ENCODE measurements at places on chromosomes 3 and 15.
A peak's percentile ranks its signal among the peaks of the same experiment; 100 is the strongest.

GRCh38 chr15:52227456-52227855 is 36.3 kb upstream of the GNB5 start:
- peak; percentile 38 for DNase-seq

DNA sequence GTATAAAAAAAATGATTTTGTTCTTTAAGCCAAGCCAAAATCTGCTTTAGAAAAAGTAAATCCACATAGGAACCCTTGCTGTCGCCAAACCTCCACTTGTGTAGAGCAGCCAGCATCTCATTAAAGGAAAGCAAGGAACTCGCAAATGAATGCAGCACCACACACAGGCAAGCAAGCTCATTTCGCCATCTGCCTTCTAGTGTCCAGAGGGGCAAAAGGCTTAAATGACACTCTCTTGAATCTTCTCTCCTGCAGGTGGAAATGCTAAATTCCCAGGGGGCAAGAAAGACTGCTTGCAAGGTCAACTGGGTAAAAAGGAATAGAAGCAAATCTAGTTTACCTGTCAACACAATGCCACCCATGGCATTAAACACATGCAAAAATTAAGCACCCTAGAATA is 2.4 kb downstream of the MB21D2 start:
- DNase-seq, result no peak

- DNase-seq, result no peak
Observed at GRCh38 chr15:26954403-26954802, 16.6 kb upstream of the GABRG3 start.

- DNase-seq, result no peak
Observed at GRCh38 chr3:186644683-186645082, 4.5 kb downstream of the FETUB start.

- DNase-seq, result no peak
Observed at GRCh38 chr3:128850544-128850943, 28.9 kb upstream of the ACAD9 start.

- no peak for DNase-seq
Observed at GRCh38 chr15:65666257-65666656, 44.5 kb downstream of the SLC24A1 start.

DNA sequence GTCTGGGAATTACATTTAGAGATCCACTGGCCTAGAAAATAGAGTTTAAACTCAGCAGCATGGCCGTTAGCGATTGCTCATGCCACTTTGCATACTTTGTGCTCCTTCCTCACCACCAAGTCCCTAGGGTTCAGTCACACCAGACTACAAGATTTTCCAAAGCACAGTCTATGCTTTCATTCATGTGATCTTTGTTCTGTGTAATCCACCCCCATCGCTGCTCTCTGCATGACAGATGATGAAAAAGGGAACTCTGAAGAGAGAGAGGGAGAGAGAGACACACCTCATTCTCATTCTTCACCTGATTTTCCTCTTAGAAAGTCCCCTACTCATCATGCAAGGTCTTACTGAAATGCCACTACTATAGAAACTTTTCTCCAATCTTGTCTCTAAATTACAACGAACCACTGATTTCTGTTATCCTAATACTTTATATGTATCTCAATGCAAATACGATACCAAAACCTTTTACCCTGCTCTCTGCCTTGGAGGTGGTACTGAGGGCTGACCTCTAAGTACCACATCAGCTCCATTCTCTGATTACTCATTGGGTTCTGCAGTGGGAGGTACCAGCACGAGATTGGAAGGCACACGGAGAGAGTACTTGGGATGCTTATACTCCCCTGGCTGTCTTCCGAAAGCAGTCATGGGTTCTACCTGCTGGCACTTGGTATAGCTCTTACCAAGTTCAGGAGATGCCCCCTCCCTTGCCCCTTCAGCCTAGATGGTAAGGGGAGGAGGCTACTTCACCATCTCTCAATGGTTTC is 1.1 kb upstream of the PARP15 start:
- DNase-seq, result no peak

DNA sequence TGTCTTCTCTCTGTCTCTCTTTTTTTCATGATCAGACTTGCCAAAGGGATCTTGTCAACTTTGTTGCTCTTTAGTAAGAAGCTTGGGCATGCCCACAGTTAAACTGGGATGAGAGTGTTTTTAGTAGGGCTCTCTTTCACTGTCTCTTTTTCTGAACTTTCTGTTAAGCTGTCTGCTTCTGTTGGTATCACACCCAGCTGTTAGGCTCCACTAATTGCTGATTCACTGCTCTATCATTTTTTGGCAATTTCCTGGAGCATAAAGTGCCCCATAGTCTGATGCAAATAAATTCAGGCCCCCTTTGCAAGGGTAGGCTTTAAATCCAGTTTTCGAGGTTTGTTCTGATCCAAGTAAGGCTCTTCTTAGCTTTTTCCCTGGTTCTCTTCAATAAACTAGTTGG is 360.4 kb upstream of the ADAMTS9 start:
- DNase-seq, result no peak

GRCh38 chr15:76863693-76864092 is 41.4 kb downstream of the SCAPER start:
- no peak for DNase-seq

GRCh38 chr15:67150023-67150860 is 84.8 kb downstream of the SMAD3 start:
- no peak for DNase-seq

DNA sequence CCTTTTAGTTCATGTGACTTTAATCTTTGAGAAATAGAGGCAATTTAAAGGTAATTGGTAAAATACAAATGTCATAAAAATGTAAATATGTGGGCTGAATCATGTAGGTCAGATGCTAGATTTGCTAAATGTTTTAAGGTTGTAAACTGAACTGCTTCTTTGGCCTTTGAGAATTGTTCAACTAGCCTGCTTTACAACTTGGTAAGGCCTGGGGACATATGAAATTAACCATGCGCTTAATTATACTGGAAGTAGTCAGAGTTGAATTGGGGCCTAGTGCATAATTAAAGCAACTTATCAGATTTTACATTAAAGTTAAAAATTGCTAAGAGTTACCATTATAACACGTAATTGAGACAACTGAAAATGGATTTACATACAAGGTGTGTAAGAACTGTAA is 21.0 kb upstream of the TMEM45A start:
- DNase-seq, result no peak

DNA sequence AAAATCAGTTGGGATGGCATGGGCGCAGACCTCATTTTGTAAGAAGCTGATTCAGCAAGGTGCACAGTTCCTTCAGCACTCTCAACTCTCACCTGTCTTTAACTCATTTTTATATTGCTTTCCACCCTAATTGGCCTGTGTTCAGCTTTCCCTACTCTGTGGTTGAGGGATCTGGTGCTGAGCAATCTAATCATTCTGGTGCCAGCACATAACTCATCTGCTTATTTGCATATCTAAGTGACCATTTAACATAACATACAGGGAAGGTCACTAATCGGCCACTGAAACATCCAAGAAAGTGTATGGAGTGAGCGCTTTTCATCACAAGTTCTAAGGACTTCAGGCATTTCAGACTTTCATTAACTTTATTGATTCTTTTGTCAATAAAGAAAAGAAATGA is 303.4 kb upstream of the ROPN1 start:
- DNase-seq, result no peak

GRCh38 chr15:77565378-77565915 is 67.3 kb downstream of the LINGO1 start:
- DNase-seq, result no peak

DNA sequence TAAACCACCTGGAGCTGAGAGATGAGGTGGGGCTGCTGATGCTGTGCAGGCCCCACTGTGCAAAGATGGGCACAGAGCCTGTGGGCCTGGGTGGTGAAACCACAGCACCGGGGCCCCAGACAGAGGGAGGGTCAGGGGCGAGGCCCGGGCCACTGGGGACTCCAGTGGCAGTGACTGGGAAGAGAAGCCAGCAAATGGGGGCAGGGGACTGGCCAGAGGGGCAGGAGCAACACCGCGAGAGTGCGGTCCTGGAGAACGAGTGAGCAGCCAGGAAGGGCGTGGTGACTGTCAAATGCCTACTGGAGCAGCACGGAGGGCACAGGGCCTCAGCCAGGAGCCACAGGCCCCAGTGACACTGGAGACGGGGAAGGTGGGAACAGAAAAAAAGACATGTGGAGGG is 39.8 kb downstream of the HCN4 start:
- DNase-seq, result no peak

DNA sequence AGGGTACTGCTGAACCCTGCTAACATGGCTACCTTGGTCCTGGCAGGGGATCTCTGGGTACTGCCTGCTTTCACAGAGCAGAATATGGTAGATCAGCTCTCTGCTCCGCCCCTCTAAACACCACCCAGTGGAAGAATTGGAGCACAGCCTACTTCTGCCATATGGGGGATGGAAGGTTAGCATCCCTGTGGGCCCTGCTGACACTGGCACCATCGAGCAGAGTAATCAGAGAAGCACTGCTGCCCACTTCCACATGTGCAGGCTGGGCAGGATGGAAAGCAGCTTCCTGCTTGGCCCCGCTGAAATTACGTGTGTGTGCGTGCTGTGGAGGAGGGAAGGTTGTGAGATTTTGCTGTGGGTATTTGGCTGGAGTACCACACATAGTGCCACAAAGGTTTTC is 24.8 kb downstream of the CCR1 start:
- DNase-seq, result no peak

DNA sequence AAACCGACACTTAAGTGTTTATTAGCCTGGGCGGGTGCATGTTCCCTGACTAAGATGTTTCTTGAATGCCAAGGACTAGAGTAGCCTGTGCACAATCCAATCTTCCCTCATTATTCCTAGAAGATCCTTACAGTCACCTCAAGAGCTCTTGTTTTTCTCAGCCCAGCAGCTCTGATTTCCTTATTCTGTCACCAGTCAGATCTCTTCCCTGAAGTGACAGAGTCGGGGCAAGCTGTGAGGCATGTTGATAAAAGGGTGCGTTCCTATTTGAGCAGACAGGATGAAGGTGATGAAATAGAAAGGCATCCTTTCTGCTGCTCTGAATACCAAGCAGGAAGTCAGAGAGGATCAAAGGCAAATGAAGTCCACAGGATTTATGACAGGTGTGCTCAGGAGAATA is 125.6 kb upstream of the MCTP2 start:
- DNase-seq, result no peak

DNA sequence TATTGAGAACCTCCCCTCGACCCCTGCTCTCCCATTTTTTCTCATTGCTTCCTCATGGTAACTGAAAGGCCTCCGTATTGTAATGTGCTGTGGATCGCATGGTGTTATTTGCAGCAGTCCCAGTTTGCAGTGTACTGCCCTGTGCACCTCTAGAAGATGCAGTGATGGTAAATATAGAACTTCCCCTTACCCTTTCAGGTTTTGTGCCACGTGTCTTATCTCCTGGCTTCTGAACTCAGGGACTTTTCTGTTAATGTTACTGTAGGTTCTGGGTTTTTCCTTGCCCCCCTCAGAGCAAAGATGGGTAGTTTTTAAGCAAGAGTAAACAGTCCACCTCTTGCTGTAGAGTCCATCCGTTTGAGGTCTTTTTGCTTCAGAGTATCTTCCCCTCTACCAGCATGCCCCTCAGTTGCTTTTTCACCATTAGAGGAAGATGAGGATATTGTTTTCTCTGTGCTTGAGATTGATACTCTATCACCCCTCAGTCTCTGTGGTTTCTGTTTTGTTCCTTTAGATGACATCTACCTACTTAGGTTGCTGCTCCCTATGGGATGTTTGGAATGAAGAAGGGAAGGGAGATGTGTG is 22.4 kb downstream of the CHD2 start:
- DNase-seq, result no peak

DNA sequence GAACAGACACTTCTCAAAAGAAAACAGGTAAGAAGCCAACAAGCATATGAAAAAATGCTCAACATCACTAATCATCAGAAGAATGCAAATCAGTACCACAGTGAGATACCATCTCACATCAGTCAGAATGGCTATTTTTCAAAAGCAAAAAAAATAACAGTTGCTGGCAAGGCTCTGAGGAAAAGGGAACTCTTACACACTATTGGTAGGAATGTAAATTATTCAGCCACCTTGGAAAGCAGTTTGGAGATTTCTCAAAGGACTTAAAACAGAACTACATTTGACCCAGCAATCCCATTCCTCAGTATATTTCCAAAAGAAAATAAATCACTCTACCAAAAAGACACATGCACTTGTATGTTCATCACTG is 95.6 kb downstream of the APBA2 start:
- no peak for DNase-seq

DNA sequence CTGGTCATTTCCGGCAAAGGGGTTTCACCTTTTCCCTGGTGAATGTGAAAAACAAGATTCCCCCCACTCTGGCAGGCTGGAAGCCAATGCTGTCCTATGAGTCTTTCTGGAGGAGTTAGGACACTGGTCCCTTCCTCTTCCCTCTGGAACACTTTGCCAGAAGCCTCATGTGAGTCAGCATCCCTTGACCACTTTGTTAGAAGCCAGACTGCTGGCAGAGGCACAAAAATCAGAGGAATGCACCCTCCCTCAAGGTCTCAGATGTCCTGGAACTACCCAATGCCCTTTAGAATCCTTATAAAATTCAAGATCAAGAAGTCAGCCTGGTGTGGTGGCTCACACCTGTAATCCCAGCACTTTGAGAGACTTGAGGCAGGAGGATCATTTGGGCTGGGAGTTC is 26.6 kb downstream of the ITGB5 start:
- no peak for DNase-seq

DNA sequence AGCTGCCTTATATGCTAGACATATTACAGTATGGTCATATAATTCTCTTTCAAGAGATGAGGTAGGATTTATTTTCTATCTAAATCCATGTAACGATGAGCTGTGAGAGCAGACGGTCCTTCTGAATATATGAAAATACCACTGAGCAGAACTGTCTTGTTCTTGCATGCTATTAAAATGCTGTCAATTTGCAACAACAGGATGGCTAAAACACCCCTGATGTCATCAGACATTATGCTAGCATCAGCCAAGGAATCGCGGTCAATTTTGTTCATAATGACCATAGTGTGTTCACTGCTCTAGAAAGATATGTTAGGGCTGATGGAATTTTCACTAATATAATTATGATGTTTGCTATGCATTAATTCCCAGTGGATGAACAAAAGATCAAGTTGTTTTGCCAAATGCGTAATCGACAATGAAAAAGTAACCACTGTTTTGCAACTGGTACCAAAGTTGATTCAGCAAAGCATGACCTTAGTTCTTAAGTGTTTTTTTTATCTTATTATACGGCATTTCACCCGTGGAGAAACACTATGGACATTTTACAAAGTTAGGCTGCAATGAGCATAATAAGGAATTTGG is 765.4 kb upstream of the NR2F2 start:
- no peak for DNase-seq

- no peak for DNase-seq
Observed at GRCh38 chr3:149003653-149004305, 12.4 kb downstream of the GYG1 start.

DNA sequence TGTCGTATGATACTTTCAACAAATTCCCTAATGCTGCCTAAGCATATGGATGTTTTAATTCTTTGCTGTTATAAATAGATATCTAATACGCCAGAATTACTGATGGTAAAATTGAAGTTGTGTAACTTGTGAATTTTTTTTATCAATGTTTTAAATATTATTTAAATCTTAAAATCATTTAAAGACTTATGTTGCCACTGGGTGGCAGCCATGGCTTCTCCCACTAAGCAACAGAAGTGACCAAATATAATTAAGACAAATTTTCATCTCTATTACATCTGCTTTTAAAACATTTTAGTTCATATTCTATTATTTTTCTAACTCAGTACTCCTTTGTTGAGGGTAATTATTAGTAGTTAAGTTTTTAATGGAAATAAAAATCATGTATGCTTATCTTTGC is 8.1 kb upstream of the IL20RB start:
- DNase-seq, result no peak
